ENCODE measurements at places on chromosomes 13 and 19.

DNA sequence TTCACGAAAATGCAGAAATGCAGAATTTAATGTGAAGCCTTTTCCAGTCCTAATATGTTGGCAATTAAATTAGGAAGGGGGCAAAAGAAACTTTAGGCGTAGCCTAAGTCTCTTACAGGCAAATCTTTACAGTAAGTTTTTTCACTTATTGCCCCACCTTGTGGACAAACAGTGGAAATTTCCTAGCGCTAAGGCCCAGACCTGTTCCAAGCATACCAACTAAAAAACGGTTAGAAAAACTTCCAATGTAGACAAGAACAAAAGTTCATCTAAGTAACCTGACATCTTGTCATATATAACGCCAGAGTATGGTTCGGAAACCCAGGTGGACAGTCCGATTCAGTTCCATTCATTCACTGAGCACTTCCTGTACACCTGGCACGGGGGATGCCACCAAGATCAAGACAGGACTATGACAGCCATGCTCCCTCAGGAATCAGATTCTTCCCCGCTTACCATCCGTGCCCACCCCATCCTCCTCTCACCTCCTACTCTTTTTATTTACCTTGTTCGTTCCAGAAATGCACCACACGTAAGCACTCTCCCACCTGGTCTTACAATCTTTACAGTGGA, 4.9 kb downstream of the ZAR1L start:
- DNase-seq, result peak; percentile 68

- no peak for DNase-seq
Observed at GRCh38 chr19:48752496-48753365, at the start of gene FUT1. Gene FUT1, minus strand, starts transcription at chr19:48752641. Its CDS starts 1,360 bp downstream, at chr19:48751281.

DNA sequence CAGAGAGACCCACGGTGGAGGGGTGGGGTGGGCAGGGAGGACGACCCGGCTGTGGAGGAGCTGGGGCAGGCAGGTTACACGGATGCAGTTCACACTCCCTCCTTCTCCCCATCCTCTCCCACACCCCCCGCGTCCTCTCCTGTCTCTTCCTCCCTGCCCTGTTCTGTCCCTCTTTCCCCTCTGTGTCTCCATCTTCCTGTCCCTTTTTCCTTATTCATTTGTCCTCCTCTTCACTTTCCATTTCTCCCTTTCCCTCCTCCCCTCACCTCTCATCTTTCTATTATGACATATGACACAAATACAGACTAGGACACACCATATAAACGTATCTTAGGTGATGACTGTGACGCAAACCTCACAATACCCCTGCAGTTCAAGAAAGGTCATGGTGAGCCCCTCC, 96.6 kb downstream of the SCGB2B2 start:
- no peak for DNase-seq

GRCh38 chr13:75365724-75366173, 116.2 kb downstream of the TBC1D4 start:
- no peak for DNase-seq

- no peak for DNase-seq
Observed at GRCh38 chr13:49586717-49587116, 1.4 kb upstream of the RCBTB1 start.

GRCh38 chr13:30346153-30346788, 38.9 kb upstream of the KATNAL1 start:
- DNase-seq, result peak; percentile 36
